ENCODE measurements at places on chromosomes 7 and 10.

- no peak for DNase-seq
These were observed 8.5 kb upstream of the BPGM start for GRCh38 chr7:134637934-134638719.

DNA sequence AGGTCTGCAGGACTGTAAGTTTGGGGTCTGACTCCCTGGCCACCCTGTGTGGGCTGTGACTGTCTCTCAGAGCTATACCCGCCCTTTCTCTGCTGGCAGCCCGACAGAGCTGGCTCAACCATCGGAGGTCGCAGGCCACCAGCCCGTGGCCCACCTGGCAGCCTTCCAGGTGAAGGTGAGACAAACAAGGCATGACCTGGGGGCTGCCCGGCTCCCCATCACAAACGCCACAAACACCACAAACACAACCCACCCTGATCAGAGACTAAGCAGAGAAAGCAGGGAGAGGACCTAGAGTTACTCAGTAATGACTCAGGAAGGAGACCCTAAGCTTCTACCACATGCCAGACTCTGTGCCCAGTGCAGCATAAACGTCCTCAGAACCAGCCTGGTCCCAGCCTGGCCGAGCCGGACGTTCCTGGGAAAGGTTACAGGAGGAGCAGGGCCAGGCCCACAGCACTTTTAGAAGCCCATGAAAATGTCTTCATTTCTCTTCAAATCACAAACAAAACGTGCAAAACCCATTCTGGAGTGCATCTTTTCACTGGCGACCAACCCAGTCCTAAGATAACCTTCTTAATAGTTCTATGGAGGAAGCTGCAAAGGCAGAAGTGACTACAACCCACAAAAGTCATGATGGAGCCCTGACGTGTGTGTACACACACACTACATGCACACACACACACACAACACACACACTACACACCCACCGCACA is 66.8 kb downstream of the MKI67 start:
- no peak for DNase-seq

DNA sequence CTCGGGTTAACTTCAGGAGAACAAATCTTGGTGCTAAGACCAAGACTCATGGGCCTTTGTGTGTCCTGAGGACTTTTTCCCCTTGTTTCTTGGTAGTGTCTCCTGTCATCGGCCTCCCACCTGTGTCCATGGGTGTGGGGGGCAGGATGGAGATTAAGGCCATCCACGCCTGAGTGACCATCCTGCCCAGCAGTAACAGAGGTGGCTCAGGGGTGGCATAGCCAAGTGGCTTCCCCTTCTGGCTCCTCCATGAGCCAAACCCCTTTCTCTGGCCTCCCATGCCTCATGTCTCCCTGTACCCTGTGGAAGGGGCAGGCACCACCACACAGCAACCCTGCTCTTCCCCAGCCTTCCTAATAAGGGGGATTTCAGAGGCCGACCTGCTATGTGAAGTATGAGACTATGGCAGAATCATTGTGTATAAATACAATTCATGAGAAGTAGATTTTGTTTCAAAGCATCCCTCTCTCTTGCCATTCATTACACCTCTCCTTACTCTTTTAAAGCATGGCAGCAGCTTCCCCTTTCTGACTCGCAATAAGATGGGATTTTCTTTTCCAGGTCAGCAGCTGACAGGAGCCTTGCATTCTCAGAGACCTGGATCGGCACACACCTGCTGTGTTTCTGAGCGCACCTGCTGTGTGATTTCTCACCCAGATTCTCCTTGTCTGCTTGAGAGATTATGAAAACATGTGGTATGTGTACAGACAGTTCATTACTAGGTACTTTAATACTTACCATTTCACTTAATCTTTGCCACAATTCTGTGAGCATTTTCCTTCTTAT is 102.5 kb downstream of the XPNPEP1 start:
- no peak for DNase-seq

- no peak for DNase-seq
These were observed 24.7 kb upstream of the WASL start for GRCh38 chr7:123773481-123773880.

DNA sequence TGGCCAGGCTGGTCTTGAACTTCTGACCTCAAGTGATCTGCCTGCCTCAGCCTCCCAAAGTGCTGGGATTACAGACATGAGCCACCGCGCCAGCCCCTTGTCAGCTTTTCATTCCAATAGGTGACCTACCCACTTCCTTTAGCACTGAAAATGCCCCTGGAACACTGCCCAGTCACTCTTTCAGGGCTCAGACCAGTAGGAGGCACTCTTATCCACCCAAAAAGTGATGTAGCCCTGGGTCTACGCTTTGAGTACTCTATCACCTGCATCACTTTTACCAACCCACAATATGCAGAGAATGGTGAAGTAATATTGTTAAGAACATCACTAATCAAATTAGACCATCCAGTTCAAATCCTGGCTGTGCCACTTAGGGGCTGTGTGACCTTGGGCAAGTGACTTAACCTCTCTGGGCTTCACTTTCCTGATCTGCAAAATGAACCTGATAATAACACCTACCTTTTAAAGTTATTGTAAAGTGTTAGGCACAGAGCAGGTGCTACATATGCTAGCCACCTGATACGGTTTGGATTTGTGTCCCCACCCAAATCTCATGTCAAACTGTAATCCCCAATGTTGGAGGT is 5.2 kb downstream of the CALN1 start:
- DNase-seq, result no peak

DNA sequence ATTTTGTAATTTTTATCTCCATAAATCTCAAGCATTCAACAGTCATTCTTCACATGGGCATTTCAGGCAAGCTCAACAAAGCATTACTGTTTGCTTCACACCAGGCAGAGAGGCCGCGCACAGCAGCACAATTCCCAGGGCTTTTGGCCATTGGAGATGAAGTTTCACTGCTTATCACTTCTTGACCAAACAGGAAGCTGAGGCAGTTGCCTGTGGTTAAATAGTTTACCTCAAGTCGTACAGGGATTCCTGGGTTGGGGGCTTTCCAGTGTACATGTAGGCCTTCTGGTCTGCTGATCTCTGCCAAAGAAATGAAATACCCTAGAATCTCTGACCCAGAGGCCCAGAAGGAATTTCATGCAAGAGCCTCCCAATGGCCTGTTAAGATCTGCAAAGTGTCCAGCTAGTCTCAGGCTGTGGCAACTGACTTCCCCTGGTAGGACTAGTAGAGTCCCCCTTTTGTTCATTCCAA is 11.2 kb upstream of the PRDX3 start:
- no peak for DNase-seq

DNA sequence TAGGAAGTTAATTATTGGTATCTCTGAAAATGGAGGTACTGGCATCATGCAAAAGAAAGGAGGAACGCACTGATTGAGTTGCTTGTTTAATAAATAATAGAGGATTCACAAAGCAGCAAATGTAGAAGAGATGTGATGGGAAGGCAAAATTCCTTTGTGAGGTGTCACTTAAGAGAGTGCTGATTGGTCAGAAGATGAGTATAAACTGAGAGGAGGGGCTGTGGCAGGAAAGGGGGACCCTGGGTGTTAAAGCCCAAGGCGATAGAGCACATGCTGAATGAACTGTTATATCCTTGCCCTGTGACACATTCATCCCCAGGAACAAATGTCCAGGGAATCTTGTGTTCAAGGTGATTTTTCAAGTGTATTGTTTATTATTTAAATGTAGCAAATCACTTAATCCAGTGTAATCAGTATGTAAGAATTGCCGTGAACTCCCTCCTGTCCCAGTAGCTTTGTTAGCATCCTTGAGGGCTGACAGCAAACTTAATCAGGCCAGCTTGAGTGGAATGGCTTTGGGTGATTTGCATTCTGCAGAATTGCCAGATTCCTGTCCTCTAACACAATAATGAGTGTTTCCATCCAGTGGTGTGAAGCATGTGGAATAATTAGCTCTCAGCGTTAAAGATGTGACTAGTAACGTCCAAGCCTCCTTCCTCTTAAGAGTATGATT is 111.9 kb downstream of the CHN2 start:
- DNase-seq, result no peak

DNA sequence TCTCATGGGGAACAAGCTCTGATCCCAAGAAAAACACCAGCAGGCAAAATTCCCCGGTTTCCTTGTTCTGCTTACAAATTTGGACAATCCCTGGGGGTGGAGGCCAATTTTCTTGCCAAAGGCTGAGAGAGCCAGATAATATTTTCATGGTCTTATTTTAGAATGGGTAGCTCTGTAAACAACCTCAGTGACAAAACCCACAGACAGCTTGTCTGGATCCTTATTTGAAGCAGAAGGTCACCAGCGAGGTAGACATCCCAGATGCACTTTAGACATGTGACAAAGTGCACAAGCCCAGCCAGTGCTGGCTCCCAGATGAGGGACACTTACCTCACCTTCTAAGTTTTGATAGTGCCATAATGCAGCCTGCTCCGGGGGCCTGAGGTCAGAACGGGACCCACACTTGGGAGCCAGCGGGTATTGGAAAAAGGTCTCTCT is 102.6 kb upstream of the DDC start:
- DNase-seq, result no peak

- DNase-seq, result no peak
These were observed 151.6 kb downstream of the ACTR3B start for GRCh38 chr7:152911226-152911560.

DNA sequence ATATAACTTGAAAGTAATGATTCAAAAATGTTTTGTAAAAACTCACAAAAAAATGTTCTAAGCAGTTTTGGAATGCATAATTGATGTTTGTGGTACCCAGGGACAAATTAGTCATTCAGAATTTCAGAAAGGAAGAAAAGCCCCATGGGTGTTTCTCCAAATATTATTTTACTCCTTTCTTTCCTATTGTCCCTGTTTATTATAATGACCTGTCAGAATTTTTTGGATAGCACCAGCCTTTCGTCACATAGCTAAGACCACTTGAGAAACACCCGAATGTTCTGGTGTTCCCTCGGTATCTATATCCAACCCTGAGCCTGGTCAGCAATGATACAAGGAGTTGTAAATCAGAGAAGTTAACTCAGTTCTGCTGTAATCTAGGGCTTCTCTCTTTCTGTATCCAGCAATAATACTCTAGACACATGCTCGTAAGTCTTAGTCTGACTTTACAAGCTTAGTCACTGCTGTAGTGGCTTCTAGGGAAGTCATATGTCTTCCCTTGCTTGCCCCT is 64.8 kb upstream of the MEOX2 start:
- DNase-seq, result no peak

GRCh38 chr7:81161451-81162075 is 242.7 kb upstream of the SEMA3C start:
- no peak for DNase-seq

DNA sequence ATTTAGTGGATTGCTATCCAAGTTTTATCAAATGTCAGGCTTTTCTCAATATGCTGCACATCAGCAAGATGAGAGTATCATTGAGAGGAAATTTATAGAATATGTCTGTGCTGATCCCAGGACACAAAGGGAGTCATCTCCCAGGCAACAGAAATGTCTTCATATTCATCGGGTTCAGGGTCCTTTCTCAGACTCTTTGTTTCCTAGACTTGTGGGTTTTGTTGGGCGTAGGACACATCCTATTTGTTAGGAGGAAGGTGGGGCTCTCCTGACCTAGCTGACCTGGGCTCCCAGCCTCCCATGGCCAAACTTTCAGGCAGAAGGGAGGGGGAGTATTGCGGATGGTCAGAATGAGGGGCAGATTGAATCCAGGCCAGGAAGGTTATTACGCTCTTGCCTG is 22.9 kb upstream of the NPS start:
- DNase-seq, result no peak

DNA sequence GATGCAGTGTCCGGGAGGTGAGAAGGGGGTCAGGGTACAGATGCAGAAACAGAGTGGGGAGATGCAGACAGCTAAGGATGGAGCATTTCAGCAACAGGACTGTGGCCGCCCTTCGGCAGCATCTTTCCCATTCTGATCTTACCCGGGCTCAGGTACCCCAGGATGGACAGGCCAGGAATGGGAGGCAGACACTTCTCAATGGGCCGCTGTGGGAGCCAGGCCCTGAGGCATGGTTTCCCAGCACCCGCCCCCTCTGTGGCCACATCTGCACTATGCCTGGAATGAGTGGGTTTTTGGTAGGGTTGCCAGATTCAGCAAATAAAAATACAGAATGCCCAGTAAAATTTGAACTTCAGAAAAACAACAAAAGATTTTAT is 105.2 kb upstream of the CTBP2 start:
- DNase-seq, result no peak

DNA sequence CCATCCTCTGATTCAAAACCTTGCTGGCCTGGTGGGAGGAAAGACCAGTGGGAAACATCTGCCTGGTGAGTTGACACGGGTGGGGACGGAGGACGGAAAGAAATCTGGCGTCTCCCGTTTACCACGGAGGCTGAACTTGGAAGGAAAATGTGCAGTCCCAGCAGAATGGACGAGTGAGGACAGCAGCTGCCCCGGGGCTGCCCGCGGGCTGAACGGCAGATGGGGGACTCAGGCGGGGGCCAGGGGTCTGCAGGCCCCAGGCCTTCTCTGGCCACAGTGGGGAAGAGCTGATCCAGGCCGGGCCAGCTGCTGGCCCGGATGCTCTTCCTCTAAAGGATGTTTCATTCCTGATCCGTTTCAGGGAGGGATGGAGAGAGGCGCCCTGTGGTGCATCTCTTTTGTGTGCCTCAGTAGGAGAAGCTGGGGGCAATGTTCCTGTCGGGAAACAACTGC is 147.5 kb upstream of the CHST15 start:
- DNase-seq, result no peak

- DNase-seq, result no peak
These were observed 48.3 kb upstream of the DDC start for GRCh38 chr7:50613473-50613872.

- no peak for DNase-seq
These were observed 21.8 kb downstream of the SLIT1 start for GRCh38 chr10:97163781-97164501.

- DNase-seq, result no peak
These were observed 187.1 kb downstream of the ADARB2 start for GRCh38 chr10:1550291-1550595.

- DNase-seq, result no peak
These were observed 21.5 kb downstream of the GET4 start for GRCh38 chr7:897771-898376.

- DNase-seq, result no peak
These were observed 178.4 kb downstream of the ARHGAP12 start for GRCh38 chr10:31749981-31750840.

- DNase-seq, result peak; percentile 20
These were observed 71.2 kb upstream of the FOXK1 start for GRCh38 chr7:4610768-4611467.

DNA sequence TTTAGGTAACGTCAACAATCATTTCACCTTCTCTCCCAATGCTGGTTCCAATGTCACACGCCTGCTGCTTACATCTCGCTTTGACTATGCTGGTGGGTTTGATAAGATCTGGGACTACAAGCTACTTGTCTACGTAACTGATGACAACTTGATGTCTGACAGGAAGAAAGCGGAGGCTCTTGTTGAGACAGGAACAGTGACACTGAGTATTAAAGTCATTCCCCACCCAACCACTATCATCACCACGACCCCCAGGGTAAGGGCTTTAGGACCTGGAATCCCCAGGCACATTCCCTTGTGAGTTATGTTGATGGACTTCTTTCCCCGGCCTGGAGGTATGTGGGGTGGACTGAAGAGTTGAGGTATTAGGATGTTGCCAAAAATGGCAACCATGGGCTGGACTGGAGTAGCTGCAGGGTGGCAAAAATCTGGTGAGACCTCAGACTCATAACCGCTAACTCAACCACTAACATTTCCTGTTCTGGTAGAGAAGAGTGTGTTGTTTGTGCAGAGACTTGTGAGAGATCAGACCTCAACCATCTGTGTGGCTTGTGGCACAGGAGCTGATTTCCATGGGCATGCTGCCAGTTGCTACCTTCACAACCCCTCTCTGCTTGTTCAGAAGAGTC is 59.2 kb downstream of the CDHR3 start:
- DNase-seq, result peak; percentile 54

- no peak for DNase-seq
These were observed 11.7 kb downstream of the NOBOX start for GRCh38 chr7:144391823-144392255.

GRCh38 chr10:86256690-86257315 is 109.8 kb downstream of the GRID1 start:
- no peak for DNase-seq
